ENCODE measurements at places on chromosomes 4 and X. TPM values are rescaled to one million over a fixed set of nuclear protein-coding genes. Genes with fewer than 3 reads are reported as not detected.

DNA sequence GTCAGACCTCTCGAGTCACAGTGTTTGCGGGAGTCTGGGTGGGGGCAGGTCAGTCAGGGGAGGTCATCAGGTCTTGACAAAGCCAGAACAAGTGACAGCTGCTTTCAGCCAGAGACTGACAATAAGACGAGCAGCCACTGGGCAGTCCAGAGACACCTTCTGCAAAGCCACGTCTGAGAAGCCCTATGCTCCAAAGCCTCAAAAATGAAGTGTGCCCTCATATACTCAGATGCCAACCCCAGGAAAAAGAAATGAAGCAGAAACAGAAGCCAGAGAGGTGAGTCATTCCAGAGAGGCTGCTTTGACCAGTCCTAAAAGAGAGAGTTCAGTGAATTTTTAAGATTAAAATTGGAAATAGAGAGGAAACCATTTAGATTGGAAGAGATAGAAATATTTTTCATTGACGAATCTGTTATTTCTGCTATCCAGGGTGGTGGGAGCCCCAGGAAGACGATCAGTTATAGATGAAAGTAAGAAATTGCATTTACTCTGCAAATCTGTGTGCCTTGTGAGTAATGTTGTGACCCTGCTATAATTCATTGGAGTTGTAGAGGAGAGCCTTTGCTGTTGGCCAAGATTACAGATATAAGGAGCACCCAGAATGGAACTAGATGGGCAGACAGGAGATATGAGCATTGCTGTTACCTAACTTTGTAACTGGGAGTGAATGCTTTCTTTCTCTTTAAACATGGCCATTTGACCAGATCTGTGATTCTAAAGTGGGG, 77.9 kb downstream of the LRRC66 start:
- H3K27ac ChIP-seq = no peak overlapping the region
- DNase-seq = no peak
- no peak overlapping the region for H3K4me3 ChIP-seq
- H3K36me3 ChIP-seq = no peaks in the 10 kb centered on the region
- H3K27me3 ChIP-seq = no peaks in the 10 kb centered on the region
- no peaks in the 10 kb centered on the region for H3K4me1 ChIP-seq

- DNase-seq = no peak
- H3K27me3 ChIP-seq = no peaks in the 10 kb centered on the region
- H3K4me3 ChIP-seq = no peak overlapping the region
- H3K27ac ChIP-seq = no peak overlapping the region
- no peaks in the 10 kb centered on the region for H3K36me3 ChIP-seq
Observed at GRCh38 chr4:83542225-83542624, 6.3 kb downstream of the GPAT3 start.

GRCh38 chr4:19134685-19135084, 1113.1 kb upstream of the LCORL start:
- no peaks in the 10 kb centered on the region for H3K27me3 ChIP-seq
- H3K4me1 ChIP-seq = no peaks in the 10 kb centered on the region
- no peak for DNase-seq
- H3K4me3 ChIP-seq = no peak overlapping the region
- no peak overlapping the region for H3K27ac ChIP-seq

DNA sequence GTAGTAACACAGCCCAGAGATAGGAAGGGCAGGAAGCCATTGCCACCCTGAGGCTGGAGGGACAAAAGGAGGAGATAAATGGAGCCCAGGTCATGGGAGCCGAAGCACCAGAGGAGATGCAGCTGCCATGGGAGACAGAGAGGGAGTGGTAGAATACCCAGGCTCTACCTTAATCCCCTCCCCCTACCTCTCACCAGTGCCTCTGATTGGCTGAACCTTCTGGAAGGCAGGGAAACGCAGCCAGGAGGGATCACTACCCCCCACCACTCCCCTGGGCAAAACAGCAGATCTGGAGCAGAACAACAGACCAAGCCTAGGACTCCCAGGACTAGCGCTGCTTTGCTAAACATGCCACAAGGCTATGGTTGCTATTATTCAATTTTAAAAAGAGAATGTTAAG, 114.2 kb downstream of the ZNF827 start:
- H3K4me1 ChIP-seq = no peaks in the 10 kb centered on the region
- DNase-seq = peak; percentile 8
- no peak overlapping the region for H3K4me3 ChIP-seq
- H3K27ac ChIP-seq = no peak overlapping the region
- no peaks in the 10 kb centered on the region for H3K36me3 ChIP-seq

DNA sequence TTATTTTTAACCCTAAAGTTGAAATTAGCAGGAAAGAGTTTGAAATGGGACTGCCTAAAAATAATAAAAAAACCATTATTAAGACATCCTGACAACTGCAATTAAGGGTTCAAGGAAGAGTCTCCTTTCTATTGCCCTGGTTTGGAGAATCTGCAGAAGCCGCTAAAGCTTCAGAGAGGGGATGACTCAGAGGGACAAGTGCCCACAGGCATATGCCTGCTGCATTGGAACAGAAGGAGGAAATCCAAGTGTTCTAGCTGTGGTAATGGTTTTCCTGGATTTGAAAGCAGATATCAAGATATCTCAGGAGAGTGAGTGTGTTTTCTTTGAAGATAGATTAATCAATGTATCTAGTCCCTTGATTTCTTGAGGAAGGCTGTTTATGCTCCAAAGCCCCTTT, 235.1 kb upstream of the TAPT1 start:
- no peak overlapping the region for H3K4me3 ChIP-seq
- H3K27me3 ChIP-seq = no peaks in the 10 kb centered on the region
- no peaks in the 10 kb centered on the region for H3K36me3 ChIP-seq

DNA sequence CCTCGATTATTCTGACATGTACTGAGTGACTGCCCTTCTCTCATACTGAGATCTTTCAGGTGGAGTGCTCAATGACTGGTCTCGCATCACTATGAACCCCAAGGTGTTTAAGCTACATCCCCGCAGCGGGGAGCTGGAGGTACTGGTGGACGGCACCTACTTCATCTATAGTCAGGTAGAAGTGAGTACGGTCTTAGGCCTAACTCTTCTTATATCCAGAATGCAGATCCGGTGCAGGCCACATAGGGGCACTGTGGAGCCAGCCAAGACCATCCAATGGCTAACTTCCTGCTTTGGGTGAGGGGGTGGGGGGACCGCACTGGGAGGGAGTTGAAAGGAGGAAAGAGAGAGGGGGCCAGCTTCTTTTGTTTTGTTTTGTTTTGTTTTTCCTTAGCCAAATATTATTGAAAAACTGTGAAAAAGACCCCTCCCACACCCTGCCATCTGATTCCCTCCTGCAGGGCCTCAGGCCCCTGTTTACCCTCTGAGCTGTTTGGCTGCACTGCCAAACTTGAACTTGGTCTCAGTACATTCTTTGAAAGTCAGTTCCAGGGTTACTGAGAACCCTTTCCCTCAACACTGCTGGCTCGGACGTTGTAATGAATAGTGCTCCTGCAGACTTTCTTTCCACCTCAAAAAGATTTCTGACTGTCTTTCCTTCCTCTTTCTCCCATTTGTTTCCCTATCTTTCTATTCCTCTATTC, 16.2 kb downstream of the AWAT2 start:
- H3K36me3 ChIP-seq = no peaks in the 10 kb centered on the region
- no peak overlapping the region for H3K27ac ChIP-seq

DNA sequence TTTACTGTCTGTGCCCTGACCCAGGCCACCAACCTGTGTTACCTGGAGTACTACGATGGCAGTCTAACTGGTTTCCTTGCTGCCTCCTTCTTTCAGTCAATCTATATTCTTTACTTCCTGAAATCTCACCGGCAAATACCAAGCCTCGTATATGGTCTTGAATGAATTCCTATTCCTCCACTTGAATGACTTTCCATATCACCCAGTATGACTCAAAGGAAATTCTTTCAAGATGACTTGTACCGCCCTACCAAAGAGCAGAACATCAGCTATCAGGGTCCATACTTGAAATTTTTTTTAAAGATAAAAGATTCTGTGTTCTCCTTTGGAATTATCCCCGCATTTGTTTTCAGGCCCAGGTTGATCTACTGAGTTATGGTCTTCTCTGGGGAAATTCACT, 378.0 kb downstream of the AFF2 start:
- H3K27ac ChIP-seq = no peak overlapping the region
- no peaks in the 10 kb centered on the region for H3K4me1 ChIP-seq
- no peak overlapping the region for H3K4me3 ChIP-seq
- no peaks in the 10 kb centered on the region for H3K27me3 ChIP-seq

DNA sequence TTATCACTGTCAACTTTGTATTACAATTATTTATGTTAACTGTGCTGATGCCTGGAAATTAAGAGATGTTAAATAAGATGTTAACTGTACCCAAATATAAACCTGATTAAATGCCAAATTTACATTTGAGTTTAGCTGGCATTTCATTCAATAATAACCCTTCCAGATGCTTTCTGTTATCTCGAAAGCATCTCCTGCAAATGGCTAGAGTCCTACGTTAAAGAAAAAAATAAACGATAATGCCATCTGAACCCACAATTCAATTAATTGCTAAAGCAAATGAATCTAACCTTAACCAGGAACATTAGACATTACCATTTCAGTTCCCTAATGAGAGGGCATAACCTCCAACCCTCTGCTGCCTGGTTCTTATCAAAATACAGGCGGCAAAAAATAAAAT, 145.0 kb downstream of the ADAMTS3 start:
- no peaks in the 10 kb centered on the region for H3K4me1 ChIP-seq
- no peaks in the 10 kb centered on the region for H3K36me3 ChIP-seq
- no peak overlapping the region for H3K4me3 ChIP-seq

DNA sequence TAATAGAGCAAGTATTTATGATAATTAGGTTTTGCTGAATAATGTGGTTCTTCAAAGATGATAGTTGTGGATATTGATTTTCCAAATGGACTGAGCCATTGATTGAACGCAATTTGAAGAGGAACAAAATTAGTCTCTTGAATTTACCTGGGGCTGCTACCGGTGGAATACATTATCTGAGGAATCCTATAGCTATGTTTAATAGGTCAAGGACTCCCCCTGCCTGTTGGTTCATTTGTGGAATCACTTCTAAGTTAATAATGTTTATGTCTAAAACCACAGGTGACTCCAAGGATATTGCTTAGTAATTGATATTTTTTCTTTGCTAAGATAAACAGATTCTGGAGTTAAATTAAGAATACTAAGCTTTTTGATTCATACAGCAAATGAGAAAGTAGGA, 576.0 kb upstream of the PABPC4L start:
- no peak overlapping the region for H3K27ac ChIP-seq
- H3K27me3 ChIP-seq = no peaks in the 10 kb centered on the region
- H3K36me3 ChIP-seq = no peaks in the 10 kb centered on the region
- no peaks in the 10 kb centered on the region for H3K4me1 ChIP-seq
- H3K4me3 ChIP-seq = no peak overlapping the region
- DNase-seq = no peak

GRCh38 chr4:187433141-187433540, 562.4 kb upstream of the ZFP42 start:
- no peak for DNase-seq
- no peaks in the 10 kb centered on the region for H3K36me3 ChIP-seq
- no peak overlapping the region for H3K27ac ChIP-seq
- H3K4me1 ChIP-seq = no peaks in the 10 kb centered on the region
- no peaks in the 10 kb centered on the region for H3K27me3 ChIP-seq

COQ2 gene
- 11.1 TPM for total RNA-seq

ERCC6L gene
- 11.7 TPM for total RNA-seq

NRK gene
- total RNA-seq = 0.07 TPM

NUP62CL gene
- 29.7 TPM for total RNA-seq
